ENCODE measurements at places on chromosomes 7 and 10.

GRCh38 chr7:104852386-104852785, 161.6 kb upstream of the KMT2E start:
- DNase-seq: no peak

GRCh38 chr7:80385508-80385907, 126.4 kb downstream of the GNAT3 start:
- DNase-seq: no peak

- no peak for DNase-seq
Measured at GRCh38 chr10:12667052-12667451, 317.7 kb downstream of the CAMK1D start.

GRCh38 chr10:31118556-31118955, 86.9 kb upstream of the ZNF438 start:
- DNase-seq: no peak

- no peak for DNase-seq
Measured at GRCh38 chr10:103506061-103506460, 12.6 kb downstream of the NEURL1 start.

DNA sequence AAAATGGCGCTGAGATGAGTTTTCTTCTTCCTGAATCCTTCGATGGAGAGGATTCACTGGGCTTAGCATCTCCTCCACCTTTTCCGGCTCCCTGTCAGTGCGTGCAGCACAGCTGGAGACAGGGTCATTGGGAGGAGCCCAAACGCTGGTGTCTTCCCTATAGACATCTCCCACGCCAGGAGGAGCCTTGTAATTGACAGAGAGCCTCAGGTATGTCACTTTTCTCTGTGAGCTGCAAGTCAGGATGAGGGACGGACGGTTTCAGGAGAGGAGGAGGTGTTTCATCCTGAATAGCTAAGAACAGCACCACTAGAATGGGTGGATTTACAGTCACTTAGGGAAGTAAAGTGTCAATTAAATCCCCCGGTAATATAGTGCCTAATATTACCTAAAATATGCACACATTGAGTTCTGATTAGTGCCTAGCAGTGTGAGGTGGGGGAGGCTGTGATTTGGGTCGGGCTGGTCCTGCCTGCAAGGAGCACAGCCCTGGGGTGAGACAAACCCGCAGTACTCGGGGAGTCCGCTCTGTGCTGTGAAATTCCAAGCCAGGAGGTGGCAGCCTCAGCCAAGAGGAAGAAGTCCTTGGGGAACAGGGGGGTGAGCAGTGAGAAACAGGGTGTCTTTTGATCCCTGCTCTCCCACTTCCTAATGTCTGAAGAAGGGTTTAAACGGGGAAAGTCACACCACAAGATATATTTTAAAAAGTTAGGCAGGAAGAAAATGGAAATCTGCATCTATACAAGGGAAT, 28.2 kb downstream of the IL15RA start:
- no peak for DNase-seq

GRCh38 chr10:31319602-31320549, 860 bp downstream of the ZEB1 start:
- peak; percentile 31 for DNase-seq

DNA sequence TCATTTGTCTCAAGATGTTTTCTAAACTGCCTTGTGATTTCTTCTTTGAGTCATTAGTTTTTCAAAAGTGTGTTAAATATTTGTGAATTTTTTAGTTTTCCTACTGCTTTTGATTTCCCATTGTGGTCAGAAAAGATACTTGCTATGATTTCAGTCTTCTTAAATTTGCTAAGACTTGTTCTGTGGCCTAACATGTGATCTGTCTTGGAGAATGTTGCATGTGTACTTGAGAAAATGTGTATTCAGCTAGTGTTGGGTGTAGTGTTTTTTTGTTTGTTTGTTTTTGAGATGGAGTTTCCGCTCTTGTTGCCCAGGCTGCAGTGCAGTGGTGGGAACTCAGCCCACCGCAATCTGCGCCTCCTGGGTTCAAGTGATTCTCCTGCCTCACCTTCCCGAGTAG, 28.6 kb downstream of the BMPR1A start:
- DNase-seq: no peak

DNA sequence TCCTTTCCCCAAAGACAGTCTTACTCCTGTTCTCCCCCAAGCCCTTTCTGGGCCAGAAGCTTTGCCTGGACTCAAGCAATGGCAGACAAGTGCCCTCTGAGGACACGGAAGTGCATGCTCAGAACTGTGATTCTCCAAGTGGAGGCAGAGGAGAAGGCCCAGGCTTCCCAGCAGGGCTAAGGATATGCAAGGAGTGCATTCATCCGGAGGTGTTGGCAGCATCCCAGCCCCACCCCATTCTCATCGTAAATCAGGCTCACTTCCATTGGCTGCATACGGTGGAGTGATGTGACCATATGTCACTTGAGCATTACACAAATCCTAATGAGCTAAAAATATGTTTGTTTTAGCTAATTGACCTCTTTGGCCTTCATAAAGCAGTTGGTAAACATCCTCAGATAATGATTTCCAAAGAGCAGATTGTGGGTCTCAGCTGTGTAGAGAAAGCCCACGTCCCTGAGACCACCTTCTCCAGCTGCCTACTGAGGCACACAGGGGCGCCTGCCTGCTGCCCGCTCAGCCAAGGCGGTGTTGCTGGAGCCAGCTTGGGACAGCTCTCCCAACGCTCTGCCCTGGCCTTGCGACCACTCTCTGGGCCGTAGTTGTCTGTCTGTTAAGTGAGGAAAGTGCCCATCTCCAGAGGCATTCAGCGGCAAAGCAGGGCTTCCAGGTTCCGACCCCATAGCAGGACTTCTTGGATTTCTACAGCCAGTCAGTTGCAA, 1.4 kb upstream of the RBP3 start:
- no peak for DNase-seq

DNA sequence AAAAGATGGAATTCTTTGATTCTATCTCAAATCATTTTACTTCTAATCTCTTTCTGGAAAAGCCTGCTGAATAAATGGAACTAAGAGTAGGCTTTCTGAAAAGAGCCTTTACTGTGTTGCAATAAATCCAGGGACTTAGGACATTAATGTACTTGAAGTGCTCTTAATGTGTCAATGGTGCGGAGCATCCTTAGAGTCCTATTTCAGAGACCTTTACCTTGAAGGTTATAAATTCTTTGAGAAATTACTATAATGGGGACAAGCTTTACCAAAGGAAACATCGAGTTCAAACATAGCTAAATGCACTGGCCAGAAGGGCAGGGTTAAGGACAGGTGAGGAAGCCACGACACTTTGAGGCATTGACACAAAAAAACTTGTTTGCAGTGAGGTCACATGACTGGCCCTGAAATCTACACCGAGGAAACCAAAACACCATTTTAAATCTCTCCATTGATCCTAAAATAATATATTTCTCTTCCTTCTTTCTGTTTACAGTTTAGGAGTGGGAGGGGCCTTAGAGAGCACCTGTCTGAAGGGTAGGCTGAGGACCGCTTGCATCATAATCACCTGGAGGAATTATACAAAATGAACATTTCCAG, 48.1 kb upstream of the EXOC6 start:
- no peak for DNase-seq

DNA sequence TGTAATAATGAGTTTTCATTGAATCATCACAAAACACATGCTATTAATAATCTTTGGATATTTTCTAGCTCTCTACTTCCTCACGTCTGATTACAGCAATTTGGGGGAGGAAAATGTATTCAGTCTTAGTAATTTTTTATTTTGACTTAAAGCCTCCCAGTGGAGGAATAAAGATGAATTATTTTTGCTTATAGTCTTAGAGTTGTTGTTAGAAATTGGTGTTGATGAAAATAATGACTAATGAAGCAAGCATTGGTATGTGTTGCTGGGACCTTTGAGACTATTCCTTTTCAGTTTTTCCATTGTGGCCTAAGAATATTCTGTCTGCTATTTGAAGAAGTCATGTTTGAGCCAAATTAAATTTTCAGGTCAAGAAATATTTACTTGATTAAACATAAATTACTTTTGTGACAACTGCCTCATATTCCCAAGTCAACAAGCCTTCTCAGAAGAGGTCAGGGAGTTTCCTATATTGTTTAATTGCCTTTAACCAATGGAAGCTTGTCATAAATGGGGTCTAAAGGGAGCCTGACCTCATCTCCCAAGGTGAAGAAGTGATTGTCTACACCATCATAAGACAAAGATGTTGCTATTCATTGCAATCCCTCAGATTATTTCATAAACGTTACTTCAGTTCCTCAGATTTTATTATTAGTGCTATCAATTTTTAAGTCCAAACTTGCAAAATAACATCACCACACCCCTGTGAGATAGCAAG, 90.0 kb downstream of the ST7 start:
- DNase-seq: no peak

- no peak for DNase-seq
Measured at GRCh38 chr10:91616137-91616536, 16.7 kb downstream of the PPP1R3C start.

DNA sequence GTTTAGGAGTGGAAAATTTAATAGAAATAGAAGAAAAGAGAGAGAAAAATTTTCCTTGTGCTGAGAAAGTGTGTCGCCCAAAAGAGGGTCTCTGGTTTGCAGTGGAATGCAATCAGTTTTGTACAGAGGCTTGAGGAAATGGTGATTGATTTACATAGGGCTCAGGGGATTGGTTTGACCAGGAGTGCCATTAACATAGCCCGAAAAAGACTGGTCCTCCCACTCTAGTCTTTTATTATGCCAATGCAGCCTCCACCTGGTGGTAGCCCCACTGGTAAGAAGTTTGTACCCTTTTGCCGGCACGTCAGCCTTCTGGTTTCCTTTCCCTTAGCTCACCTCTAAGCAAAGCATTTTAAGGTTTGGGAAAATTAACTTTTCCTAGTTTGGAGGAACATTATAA, 885.3 kb downstream of the XPNPEP1 start:
- no peak for DNase-seq

GRCh38 chr10:46022978-46023702, 7.3 kb downstream of the NCOA4 start:
- peak; percentile 71 for DNase-seq

DNA sequence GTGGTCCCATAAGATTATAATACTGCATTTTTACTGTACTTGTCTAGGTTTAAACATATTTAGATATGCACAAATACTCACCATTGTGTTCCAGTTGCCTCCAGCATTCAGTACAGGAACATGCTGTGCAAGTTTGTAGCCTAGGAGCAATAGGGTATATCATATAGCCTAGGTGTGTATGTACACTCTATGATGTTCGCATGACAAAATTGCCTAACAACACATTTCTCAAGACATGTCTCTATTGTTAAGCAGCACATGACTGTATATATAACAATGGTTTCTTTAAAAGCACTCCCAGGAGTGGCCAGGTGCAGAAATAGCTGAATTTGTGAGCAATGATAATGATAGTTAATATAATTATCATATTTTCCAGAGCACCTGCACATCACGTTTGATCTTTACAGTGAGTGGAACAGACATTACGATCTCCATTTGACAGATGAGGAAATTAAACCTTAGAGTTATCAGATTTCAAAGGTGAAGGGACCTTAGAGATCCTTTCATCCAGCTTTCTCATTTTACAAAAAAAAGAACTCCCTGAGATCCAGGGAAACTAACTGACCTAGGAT, 99.2 kb upstream of the PDCD4 start:
- DNase-seq: no peak

DNA sequence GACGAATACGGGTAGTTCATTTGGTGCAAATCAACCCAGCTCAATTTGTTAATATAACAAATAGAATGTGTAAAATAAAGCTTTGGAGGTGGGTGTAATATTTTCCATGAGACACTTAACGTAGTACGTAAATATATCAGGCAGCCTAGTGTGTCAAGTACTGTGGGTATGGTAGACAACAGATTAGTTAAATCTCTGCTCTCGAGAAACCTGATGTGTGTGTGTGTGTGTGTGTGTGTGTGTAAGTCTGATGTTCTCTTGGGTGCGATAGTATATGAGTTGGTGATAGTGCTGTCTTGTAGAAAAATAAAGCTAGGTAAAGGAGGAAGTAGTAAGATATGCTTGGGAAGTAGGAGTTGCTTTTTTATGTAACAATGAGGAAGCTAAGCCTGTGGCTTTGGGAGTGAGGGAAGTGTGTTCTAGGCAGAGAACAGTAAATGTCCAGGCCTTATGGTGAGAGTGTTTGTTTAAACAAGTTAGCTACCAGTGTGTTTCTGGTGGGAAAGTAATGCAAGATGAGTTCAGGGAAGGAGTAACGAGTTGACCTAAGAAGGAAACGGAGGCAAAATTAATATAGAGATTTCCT, 26.1 kb downstream of the WAC start:
- DNase-seq: no peak

DNA sequence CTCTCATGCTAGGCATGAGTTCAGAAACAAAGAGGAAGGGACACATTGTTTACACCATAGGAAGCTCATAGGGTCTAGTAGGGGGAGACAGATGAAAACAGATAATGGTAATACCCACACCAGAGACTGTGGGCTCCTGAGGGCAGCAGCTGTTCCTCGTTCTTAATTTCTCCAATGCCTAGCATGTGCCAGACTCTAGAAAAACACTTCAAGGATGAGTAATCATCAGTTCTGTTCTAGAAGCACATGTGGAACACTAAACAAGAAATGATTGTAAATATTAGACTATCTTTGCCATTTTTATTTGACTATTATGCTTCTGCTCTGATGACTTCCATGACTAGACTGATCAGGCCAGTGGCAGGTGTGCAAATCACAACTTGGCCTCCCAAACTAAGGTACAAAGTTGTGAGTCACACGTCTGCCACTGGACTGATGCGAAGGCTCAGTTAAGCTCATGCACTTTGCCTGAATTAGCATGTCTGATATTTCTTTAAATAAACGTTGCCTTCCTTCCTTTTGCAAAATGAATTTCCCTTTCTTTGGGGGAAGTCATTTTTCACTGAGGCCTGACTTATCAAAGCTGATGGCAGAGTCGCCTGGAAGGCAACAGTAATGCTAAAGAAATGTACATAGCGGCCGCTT, 89.2 kb upstream of the FGL2 start:
- DNase-seq: no peak

DNA sequence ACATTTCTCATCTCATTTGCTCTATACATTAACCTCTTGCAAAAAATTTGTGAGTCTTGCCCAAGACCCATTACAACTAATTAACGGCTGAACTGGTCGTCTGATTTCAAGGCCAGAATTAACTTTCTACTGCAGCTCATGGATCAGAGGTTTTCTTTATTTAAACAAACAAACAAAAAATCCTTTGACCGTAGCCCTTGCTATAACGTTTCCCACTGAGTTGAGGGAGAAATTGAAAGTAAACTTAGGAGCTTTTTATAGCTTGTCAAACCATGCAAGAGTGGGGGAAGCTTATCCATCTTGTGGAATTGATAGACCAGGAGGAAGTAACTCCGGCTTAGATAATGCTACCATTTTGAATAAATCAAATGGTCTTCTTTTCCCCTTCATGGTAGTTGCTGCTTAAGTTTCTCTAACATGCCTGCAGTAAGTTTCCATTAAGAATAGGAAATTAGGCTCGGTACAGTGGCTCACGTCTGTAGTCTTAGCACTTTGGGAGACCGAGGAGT, 3.3 kb downstream of the SRGN start:
- DNase-seq: no peak

- no peak for DNase-seq
Measured at GRCh38 chr7:44966731-44967538, 11.9 kb downstream of the MYO1G start.

- DNase-seq: no peak
Measured at GRCh38 chr10:101087376-101087775, 25.6 kb downstream of the KAZALD1 start.
